ENCODE measurements at places on chromosomes 12 and 14.

DNA sequence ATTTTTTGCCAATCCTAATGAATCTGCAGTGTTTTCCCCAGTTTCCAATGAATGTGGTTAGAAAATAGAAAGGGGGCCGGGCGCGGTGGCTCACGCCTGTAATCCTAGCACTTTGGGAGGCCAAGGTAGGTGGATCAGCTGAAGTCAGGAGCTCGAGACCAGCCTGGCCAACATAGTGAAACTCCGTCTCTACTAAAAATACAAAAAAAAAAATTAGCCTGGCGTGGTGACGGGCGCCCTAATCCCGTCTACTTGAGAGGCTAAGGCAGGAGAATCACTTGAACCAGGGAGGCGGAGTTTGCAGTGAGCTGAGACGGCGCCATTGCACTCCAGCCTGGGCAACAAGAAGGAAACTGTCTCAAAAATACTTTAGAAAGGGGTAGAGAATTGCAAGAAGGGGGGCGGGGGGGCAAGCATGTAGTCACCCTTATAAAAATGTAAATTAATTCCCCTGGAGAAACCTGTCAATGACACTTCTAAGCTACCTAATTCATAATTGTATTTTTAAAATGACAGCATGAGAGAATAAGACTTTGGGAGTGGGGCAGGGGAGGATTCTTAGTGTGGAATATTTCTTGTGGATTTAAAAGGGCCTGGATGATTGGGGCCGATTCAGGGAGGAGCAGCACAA is 1.7 kb downstream of the KLHDC2 start:
- DNase-seq: no peak

- no peak for DNase-seq
These were observed 163.4 kb upstream of the HMGA2 start for GRCh38 chr12:65660836-65661235.

- DNase-seq: no peak
These were observed 30.9 kb downstream of the CCDC92 start for GRCh38 chr12:123941624-123942237.

- no peak for DNase-seq
These were observed 48.2 kb downstream of the SERPINA3 start for GRCh38 chr14:94660306-94660946.

DNA sequence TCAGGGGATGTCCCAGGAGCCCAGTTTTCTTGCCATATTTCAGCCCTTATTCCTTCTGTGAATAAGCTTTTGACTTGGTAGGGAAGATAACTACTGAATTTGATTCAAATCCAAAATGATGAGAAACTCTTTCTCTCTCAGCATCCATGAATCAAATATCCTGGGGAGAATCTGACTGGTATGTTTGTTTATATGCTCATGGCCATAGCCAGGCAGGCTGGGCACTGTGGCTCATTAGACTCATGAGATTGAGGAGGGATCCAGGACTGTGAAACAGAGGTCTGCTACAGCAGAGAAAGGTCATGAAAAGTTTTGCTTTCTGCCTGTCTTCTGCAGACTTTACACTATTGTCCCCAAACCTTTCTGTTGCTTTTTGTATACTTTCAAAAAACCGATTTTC is 346.4 kb upstream of the ATP2B1 start:
- DNase-seq: no peak

DNA sequence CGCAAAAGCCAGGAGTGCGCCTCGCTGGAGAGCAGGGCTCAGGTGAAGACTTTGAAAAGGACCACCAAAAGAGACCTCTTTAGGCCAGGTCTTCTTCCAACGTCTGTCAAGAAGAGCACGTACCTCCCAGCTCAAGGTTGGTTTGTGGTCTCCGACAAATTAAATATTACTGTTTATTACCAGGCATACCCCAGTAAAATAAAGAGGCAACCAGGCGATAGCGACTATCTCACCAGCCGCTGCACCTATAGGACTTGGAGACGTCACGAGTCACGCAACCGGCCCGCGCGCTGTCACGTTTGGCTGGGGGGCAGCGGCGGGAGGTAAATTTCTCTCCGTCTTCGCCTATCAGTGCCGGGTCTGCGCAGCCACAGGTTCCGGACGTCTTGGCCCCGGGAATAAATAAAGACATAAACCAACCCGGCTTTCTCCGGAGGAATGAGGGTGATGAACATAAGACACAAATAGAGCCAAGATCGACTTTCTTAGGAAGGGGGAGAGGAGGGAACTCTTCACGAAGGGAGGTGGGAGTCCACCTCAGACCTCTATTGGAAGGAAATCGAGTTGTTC is 2.0 kb upstream of the TBX5 start:
- no peak for DNase-seq

GRCh38 chr12:638953-639557 is 24.2 kb downstream of the NINJ2 start:
- DNase-seq: no peak

DNA sequence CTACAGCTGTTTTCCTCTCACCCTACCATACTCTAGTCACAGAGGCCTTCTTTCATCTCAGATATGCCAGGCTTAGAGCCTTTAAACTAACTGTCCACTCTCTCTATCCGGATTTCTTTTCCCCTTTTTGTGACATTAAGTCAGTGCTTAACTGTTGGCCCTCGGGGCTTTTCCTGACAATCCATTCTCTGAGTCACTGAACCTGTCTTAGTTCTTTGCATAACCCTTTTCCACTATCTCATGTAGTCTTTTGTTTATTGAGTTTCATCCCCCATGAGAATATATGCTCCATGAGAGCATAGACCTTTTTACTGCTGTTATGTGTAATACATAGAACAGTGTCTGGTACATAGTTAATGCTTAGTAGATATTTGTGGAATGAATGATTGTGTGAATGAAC is 68.7 kb downstream of the PLEKHA5 start:
- no peak for DNase-seq

GRCh38 chr12:47155457-47156166 is 75.9 kb upstream of the AMIGO2 start:
- DNase-seq: no peak

DNA sequence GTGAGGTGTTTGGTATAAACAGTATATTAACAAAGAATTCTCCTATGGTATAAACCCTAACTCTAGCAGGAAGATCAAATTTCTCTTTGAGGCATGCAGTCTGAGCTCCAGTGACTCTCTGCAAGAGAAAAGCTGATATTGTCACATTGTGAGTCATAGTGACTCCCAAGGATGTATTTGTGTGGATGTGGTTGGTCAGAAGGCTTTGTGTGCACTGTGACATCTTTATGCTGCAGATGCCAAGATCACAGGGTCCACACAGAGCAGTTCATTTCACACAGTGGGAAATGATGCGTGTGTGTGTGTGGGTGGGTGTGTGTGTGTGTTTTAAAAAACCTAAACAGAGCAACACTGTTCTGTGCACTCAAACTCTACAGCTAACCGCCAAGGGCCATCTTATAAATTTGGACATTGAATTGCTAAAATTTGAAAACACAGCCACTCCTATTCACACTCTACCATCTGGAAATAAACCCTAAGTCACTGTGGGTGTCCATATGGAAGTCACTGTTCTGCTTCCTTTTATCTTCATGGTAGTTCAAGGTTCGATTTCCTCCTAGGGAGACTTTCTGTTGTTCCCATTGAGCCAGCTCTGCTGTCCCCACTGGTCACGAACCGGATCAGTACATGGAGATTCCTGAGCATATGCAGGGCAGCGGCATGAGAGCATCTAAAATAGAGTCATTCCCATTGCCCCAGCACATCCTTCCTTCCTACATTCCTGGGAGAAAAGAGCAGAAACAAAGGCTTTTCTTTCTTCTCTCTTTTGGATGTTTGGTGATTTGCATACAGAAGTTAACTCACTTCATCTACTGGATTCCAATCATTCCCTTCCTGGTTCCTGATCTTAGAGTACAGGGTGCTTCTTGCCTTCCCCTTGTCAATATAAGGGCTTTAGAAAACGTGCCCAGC is 727.6 kb downstream of the DIO2 start:
- no peak for DNase-seq

GRCh38 chr12:53530920-53531319 is 23.6 kb upstream of the NPFF start:
- no peak for DNase-seq

All from stimulated activated CD4-positive, alpha-beta T cell treated with anti-CD3 and anti-CD28 coated beads, Interleukin-12 subunit alpha, Interleukin-12 subunit beta, amount 100 ng/mL, for 4 hours (primary cell).